ENCODE measurements at places on chromosomes 2 and 18.

GRCh38 chr2:205768341-205768740, 86.0 kb downstream of the NRP2 start:
- no peak for DNase-seq

- DNase-seq: no peak
Observed at GRCh38 chr2:102266204-102266603, 45.2 kb upstream of the IL1RL1 start.

- DNase-seq: no peak
Observed at GRCh38 chr2:86631846-86632485, 8.3 kb upstream of the RNF103 start.

DNA sequence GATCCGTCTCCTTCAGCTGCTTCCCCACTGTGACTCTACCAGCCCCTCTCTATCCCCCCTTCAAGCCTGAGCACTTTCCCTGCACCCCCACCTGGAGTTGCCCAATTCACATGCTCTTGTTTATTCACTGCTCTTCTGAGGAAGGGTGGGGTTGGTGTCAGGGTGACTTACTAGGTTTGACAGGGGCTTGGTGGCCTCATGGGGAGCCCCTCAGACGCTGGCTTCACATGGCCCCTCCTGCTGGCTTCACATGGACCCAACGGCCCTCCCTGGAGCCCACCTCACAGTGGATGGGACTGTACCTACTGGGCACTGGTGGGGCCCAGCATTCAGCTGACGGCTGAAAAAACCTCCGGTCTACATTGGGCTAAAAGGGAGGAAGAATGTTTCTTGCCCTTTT, 16.7 kb upstream of the MRPL33 start:
- DNase-seq: no peak

- DNase-seq: no peak
Observed at GRCh38 chr18:55356815-55357214, 231.2 kb downstream of the TCF4 start.

- DNase-seq: no peak
Observed at GRCh38 chr18:35159782-35160181, 81.1 kb upstream of the ZNF397 start.

DNA sequence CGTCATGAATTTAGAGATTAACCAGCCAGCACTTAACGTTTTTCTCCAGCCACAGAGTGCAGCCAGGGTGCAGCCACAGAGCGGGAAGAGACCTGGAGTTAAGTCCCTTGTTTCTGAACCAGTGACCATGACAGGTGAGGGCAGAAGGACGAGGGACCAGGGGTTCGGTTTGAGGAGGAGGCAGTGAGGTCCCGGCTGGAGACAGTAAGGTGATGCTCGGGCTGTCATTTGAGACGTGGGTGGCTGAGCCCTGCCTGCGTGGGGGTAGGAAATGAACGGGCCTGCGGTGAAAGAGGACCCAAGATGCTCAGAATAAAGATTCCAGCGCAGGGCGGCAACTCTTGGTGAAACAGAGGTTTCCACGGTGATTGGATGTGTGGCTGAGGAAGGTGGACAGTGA, 205.9 kb downstream of the SNTG2 start:
- no peak for DNase-seq

- no peak for DNase-seq
Observed at GRCh38 chr2:232447638-232448303, 8.2 kb upstream of the ALPI start.

GRCh38 chr2:238032755-238033337, 28.0 kb upstream of the SCLY start:
- DNase-seq: no peak

DNA sequence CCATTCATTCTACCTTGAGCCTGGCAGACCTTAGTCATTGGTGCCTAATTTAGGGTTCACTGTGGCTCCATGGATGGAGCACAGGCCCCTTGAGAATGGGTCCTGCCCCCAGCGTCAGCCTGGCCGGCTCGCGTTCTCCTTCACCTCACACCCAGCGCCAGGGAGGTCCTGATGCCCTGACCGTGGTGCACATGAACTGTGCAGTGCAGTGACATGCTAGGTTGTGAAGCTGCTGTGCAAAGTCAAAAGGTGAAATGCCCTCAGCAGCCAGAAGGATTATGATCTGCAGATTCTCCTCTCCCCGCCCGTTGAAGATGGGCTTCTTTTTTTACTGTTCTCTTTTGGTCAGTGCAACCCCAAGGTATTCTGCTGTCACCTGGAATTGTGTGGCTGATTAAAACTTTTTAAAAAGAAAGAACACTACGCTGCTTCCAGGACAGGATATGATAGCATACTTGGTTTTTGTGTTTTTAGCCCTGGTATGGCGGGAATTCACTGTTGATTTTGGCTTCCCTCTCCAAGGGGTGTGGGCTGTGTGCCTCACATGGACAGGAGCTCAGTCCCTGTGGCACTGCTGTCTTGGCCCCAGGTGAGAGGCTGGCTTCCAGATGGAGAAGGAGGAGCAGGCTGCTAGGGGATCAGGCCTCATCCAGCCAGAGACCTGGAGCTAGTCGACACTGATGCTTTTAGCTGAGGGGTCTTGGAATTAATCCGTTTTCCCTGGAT, 49.4 kb upstream of the MCFD2 start:
- no peak for DNase-seq

DNA sequence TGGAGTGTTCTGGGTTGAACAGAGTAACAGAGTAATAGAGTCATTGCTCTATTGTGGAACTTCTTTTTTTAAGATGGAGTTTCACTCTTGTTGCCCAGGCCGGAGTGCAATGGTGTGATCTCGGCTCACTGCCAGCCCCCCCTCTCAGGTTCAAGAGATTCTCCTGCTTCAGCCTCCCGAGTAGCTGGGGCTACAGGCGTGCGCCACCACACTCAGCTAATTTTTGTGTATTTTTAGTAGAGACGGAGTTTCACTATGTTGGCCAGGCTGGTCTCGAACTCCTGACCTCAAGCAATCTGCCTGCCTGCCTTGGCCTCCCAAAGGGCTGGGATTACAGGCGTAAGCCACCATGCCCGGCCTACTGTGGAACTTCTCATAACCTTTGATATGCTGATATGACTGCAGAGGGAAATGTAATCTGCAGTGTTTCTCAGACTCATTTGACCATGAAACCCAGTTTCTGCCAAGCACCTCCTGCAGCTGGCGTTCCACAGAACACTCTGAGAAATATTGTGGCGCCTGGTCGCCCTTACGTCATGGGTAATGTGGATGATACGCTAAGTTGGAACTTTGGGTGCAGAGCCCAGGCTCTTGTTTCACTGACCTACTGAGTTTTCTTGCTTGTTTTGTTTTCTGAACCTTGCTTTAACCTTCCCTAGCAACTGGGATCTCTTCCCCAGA, 213.8 kb downstream of the BCL2 start:
- DNase-seq: no peak

DNA sequence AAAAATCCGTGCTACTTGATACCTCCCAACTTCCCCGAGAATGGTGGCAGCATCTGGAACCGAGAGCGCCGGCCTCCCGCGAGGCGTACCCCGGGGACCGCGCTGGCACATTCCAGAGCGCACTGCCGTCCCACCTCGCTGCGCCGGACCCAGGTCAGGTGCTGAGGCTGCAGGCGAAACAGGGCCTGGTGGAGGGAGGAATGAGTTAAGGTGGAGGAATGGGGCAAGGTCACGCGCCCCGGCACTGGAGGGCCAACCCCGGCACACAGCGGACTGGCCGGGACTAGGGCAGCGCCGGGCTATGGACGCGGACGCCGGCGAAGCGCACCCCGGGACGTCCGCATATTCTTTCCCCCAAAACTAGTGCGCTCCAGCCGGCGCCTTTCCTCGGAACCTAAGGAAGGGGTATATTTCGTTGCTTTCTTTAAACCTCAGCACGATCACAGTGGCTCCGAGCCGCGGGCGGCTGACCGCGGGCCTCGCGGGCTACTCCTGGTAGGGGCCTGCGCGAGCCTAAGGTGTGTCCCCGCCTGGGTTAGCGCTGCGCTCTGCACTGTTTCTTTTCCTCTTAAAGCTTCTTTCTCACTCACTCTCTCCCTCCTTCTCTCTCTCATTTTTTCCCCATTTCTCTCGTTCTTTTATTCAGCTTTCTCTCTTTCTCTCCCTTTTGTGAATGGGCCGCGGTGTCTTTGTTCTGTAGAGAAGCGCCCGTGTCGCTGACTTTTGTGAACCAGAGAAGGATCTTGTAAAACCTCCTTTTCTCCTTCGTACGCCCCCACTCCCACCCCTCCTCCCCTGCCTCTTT, 2.1 kb upstream of the OTX1 start:
- no peak for DNase-seq

DNA sequence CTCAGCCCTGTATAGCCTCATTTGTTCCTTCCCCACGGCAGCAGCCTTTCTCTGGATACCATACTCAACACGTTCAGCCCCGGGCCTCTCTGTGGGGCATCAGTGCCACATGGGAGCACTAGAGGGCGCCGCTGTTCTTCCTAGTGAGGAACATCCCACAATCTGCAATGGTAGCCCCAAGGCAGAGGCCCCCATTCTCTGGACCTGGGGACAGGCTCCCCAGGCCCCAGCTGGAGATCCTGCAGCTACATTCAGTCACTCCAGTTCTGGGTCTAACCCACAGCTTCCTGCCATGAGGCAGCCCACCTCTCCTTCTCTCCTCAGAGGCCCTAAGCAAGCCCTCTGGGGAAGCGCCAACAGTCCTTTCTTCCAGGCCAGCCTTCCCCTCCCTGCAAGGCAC, 14.2 kb upstream of the SFXN5 start:
- DNase-seq: peak; percentile 67

- no peak for DNase-seq
Observed at GRCh38 chr2:205903549-205904129, 182.3 kb downstream of the INO80D start.

DNA sequence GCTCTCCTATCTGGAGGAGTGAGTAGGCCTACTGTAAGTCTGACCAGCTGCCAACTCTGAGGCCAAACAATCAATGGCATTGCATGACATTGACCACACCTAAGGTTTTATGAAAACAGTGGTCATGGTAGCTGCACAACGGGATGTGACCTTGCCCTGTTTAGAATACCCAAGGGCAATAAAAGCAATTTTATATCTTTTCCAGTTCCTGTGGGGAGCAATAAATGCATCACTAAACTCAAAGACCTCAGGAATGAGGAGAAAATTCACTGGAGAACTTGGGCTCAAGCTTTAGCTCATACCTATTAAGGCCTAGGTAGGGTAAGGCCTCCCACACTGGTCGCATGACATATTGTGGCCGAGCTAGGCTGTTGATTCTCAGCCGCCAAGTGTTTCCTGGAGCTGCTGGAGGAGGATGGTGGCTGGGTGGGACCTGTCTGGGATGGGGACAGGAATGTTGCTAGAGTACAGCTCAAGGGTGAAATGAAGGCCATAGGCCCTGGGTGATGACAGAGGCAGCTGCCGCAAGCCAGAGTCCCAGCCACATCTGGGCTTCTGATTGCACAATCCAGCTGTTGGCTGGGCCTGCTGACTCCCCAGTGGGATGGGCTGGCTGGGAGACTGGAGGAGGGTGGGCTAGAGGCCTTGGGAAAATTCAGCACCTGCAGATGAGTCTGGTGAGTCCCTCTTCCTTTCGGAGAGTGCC, 313.7 kb downstream of the CYP26B1 start:
- peak; percentile 86 for DNase-seq

- no peak for DNase-seq
Observed at GRCh38 chr18:76957384-76958355, 135.3 kb downstream of the ZNF236 start.

GRCh38 chr2:104702031-104702850, 151.7 kb upstream of the POU3F3 start:
- no peak for DNase-seq

DNA sequence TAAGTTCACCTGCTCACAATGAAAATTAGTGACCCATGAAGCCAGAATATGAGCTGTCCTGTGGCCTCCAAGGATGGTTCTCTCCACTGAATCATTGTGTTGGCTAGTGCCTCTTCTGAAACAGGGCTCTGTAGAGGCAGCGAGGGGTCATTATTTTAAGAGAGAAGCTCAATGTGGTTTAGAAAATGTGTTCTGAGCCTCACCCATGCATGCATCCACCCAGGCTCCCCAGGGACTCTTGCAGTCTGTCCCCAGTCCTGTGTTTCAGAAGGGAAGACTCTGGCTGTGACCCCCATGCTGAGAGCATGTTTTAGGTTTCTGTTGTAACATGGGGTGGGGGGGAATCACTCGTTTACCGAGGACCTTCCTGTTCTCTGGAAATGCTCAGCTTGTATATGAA, 135.2 kb downstream of the RNF144A start:
- DNase-seq: no peak

- DNase-seq: no peak
Observed at GRCh38 chr2:203240491-203240890, 1.7 kb downstream of the CYP20A1 start.

- DNase-seq: no peak
Observed at GRCh38 chr2:73260338-73260984, 23.8 kb downstream of the FBXO41 start.

DNA sequence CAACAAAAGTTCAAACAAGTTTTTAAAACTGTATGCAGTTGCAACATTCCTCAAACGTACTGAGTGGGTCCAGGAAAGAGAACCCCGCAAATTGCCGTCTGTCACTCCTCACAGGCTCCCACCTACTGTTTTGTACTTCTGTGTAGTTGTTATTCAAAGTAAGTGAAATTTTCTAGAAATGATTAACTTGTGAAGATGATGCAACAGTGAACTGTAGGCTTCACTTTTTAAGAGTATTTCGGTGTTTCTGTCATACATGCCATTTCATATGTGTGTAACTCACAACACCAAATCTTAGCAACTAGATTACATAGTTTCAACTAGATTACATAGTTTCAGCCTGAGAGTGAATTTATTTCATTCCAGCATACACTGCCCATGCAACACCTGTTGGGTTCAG, 226.0 kb upstream of the TANK start:
- no peak for DNase-seq

GRCh38 chr2:175744000-175744399, 258.1 kb downstream of the LNPK start:
- no peak for DNase-seq

GRCh38 chr2:106572541-106573450, 85.6 kb downstream of the CD8B2 start:
- DNase-seq: no peak

DNA sequence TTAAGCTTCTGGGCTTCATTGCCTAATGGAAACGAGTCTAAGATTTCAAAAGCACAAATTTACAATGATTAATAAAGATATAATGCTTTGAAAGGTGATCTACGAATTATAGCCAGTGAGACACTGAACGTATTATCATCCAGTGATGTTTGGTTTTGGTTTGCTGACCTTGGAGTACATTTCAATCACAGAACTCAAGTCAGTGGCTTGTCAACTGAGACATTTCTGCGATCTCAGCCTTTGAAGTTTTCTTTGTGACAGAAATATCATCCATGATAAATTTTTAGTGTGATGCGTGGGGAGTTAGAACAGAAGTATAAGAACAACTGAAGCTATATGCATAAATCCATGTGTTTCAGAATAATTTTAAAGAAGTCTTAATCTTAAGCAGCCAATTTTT, 263.8 kb downstream of the TCF4 start:
- DNase-seq: no peak

GRCh38 chr2:183060571-183061231, 17.8 kb upstream of the DUSP19 start:
- DNase-seq: no peak

All from hindlimb muscle (tissue), 1 donor.